CD4-positive, alpha-beta T cell treated with Interleukin-4 for 1 hour (primary cell): ENCODE measurements at places on chromosomes 1 and 21.
A peak's percentile ranks its signal among the peaks of the same experiment; 100 is the strongest.

DNA sequence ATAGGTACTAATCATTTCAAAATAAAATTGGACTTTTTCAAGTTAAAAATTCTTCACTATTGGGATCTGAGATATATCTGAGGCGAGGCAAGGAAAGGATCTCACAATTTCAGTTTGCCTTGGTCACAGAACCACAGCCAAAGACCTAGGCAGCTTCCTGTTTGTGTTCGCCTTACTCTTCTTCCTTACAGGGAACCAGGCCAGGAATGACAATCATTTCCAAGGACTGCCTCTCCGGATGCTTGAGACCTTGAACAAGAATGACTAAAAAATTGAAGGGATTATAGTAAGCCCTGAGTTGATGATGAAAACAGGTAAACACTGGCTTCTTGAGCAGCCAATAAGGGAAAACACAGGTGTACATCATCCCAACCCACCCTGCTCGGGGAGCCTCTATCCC is 35.2 kb upstream of the SERBP1 start:
- DNase-seq = no peak

GRCh38 chr1:48790397-48790796 is 13.7 kb upstream of the BEND5 start:
- no peak for DNase-seq

DNA sequence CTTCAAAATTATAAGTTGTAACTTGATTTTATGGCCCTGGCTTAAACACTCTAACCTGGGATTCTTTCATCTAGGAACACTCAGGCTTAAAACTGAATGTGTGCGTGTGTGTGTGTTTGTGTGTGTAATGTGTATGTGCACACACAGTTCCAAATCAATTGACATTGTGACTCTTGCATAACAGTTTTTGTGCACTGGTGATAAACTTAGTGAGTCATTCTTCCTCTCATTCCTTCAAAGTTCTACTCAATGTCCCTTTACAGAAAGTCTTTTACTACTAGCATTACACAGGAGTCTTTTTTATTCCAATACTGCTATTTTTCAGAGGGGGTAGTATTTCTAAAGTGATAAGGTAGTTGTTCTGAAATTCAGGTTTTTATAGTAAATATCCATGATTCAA is 943.6 kb downstream of the KCNT2 start:
- DNase-seq = no peak

- DNase-seq = no peak
Measured at GRCh38 chr1:156407344-156407743, 38.3 kb downstream of the RHBG start.

DNA sequence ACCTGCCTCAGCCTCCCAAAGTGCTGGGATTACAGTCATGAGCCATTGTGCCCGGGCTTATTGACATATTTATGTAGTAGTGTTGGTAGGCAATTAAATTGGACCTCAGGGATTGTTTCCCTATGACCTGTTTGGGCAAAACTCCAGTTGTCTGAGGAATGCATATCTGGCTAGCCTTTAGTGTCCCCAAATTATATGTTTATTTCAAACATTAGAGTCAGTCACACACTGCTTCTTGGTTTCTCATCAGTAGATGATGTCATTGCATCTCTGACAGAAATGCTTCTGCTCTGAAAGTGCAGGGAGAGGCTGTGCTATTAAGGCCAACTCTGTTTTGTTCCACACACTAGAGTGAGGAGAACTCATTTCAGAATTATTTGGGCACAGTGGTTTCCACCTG is 12.5 kb downstream of the PIP5K1A start:
- no peak for DNase-seq

DNA sequence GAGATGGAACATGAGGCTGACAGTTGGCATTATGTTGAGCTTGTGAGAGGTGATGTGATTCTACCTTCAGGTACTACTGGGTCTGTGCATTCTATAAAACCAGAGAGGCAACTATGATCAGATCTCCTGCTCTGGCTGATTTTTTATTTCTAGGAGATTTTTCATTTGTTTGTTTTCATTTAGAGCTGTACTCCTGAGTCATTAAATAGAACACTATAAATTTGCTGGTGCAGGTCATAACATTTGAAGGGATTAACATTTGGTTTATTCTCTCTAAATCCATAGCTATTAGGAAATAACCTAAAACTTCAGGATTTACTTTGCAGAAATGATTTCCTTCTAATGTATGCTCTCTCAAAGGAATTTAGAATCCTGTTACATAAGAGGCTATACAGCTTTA is 42.9 kb downstream of the MAGI3 start:
- DNase-seq = no peak

DNA sequence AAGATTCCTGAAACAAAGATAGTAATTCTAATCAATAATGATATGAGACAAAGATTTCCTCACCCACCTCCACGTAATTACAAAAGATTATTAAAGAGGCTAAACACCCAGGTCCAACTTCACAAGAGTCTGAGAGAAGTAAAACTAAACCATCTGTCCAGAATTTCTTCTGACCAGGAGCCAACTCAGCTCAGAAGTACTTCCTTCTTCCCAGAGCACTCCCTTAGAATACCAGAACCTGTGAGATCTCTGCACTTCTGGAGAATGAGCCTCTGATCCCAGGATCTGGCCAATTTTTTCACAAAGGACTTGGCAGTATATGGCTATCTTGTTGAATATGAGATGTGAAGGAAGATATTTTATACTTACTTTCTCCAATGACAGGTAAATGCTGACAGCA is 120.6 kb upstream of the PALMD start:
- DNase-seq = no peak

- DNase-seq = no peak
Measured at GRCh38 chr1:21775550-21775914, 7.4 kb downstream of the USP48 start.

GRCh38 chr1:87937831-87938395 is 609.2 kb downstream of the LMO4 start:
- no peak for DNase-seq

DNA sequence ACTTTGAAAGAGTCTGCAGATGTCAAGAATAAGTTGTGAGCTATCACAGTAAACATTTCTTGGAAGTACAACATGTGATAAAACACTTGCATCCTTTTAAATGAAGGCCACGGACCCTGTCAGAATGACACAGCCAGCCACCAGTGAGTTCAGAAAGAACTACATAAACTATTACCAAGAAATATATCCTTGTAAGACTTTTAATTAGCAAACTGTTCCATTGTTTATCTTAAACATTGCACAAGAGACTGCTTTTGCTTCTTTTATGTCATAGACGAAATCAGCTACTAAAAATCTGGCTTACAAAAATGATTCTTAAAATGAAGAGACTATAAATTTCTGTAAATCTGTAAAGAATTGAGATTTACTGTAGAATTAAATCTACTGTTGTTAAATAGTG is 17.9 kb downstream of the LRRC7 start:
- no peak for DNase-seq

GRCh38 chr1:211632117-211632807 is 43.2 kb downstream of the NEK2 start:
- no peak for DNase-seq

GRCh38 chr1:181763736-181764135 is 280.4 kb downstream of the CACNA1E start:
- no peak for DNase-seq

- no peak for DNase-seq
Measured at GRCh38 chr1:222921945-222922344, 107.1 kb downstream of the DISP1 start.

DNA sequence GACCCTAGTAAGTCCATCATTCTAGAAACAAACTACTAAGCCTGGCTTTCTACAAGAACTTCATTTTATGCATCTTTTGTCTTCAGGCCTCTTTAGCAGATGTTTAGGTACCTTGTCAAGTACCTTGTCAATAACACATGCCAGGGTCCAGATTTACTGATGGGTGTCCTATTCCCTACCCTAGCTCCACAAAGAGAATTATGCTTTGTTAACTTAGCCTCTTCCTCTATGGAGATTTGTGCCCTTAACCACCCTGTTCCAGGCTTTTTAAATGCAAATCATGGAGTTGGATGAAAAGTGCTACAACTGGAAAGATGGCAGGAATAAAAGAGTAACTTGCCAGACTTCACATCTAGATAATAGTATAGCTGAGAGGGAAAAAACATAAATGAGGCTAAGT is 42.7 kb downstream of the SPATA46 start:
- no peak for DNase-seq

GRCh38 chr21:39430457-39430856 is 15.1 kb downstream of the LCA5L start:
- DNase-seq = no peak

GRCh38 chr1:173205146-173206051 is 1.7 kb downstream of the TNFSF4 start:
- DNase-seq = no peak

DNA sequence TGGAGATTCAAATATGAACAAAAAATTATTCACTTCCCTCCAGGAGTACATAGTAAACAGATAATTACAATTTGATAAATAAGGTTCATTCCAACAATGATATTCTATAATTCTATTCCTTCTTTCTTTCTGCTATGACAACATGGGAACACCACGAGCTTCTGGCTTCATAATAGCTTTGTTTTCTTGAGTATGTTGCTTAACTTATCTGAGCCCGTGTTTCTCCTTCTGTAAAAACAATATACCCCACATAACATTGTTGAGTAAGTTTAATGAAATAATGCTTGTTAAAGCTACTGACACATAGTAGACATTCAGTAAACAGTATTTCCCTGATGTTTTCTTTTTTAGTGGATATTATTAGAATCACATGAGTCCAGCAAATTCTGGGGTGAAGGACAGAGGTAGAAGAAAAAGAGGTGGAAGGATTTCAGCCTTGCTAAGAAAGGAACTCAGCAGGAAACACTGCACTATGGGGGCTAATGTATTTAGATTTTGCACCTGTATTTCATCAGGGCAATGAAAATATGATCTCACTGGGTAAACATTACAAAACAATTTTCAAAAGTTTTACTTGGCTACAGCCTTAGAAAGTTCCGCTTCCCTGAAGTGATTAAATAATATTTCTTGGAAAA is 430.8 kb upstream of the C1orf87 start:
- no peak for DNase-seq

- DNase-seq = no peak
Measured at GRCh38 chr1:9861360-9861759, 37.6 kb upstream of the CLSTN1 start.

GRCh38 chr1:22428672-22429071 is 23.0 kb upstream of the ZBTB40 start:
- DNase-seq = peak; percentile 61

GRCh38 chr1:37944086-37944763 is 2.6 kb downstream of the INPP5B start:
- DNase-seq = no peak

- DNase-seq = no peak
Measured at GRCh38 chr21:39661740-39662139, 49.0 kb downstream of the B3GALT5 start.

GRCh38 chr1:233885196-233885920 is 19.1 kb upstream of the SLC35F3 start:
- no peak for DNase-seq

- DNase-seq = no peak
Measured at GRCh38 chr1:69527273-69527672, 40.4 kb upstream of the LRRC7 start.

DNA sequence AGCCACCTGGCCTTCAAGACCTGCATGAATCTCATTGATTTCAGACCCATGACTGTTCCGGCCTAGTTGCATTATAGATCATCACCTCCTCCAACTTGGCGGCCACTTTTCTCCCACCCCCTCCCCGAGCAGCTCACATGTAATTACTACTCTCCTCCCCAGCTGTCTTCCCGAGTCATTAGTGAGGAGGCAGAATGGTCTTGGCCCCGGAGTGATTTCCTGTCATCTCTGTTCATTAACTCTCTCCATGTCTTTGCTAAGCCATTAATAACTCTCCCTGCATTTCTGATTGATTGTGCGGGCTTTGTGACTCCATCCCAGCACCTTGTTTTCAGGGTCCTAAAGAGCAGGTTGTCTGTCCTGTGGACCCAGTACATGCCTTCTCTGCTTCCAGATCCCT is 75.6 kb upstream of the CNTN2 start:
- no peak for DNase-seq
